ENCODE measurements at places on chromosomes 13 and 19.

DNA sequence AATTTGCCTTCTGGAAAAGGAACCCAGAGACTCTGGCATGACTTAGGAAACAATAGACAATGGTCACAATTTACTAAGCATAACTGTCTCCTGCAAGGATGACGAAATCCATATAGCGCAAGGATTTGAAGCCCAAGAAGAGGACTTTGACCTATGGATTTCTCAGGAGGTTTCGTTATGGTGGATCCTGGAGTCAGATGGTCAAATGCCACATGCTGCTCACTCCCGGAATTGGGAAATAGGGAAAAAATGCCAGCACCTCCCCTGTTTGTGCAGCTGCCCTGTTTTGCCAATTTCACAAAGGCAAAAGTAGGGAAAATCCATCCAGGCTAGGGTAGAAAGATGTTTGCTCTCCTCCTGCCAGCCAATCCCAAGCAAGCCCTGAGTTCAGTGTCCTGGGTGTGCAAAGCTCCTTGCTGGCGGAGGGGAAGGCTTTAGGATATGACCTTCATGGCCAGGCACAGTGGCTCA, 23.4 kb downstream of the RDH8 start:
- no peak for DNase-seq

- no peak for DNase-seq
Observed at GRCh38 chr13:97004886-97005285, 10.6 kb upstream of the OXGR1 start.

DNA sequence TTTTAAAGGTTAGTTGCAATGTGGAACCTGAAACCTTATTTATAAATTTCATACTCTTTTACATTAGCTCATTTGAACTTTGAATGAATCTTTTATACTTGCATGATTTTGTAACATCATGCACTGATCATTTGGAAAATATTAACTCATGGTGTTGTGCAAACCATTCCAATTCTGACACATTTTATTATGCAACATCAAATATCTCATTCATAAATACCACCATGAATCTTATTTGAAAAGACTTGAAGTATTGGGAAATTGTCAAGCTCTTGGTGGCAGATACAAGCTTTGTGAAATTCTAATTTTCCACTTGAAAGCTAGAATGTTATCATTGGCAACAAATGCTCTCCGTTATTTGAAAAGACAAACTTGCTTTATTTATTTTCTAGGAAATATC, 379.9 kb upstream of the PCDH20 start:
- DNase-seq = no peak

GRCh38 chr19:40612831-40613689, 11.9 kb downstream of the LTBP4 start:
- no peak for DNase-seq

GRCh38 chr13:52849291-52850071, 1.0 kb upstream of the PCDH8 start:
- DNase-seq = no peak

- DNase-seq = no peak
Observed at GRCh38 chr19:35596366-35596999, 10.5 kb downstream of the PMIS2 start.

- no peak for DNase-seq
Observed at GRCh38 chr13:110341445-110342244, 34.6 kb downstream of the COL4A2 start.

DNA sequence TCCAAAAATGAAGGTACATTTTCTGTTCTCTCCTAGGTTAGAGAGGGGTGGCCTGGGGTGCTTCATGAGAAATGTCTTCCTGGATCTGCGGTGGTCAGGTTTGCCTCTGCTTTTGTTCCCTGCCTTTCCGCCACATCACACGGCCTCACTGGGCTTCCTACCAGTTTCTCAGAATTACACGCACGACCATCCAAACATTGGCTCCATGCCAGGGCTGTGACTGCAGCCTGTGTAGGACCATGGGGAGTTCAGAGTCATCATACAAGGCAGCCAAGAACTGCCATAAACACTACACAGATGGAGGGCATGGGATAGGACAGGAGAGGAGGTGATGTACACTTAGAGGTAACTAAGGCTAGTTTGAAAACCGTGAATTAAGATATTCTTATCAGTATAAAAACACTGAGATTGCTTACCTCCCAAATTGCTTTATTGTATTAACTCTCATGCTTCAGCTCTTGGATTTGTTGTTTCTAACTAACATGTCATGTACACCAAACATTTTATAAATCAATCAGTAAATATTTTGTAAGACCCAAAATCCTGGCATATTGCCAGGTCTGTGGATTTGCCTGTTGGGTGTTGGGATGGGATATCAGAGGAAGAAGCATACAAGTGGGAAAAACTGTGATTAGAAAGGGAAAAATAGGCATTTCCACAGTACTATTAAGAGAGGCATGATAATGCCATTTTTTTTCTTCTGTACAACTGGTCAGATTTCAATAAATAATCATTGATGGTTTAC, 45.2 kb downstream of the CDADC1 start:
- no peak for DNase-seq

GRCh38 chr19:29467824-29468401, 57.9 kb upstream of the VSTM2B start:
- DNase-seq = no peak

GRCh38 chr19:28943651-28944050, 269.3 kb downstream of the UQCRFS1 start:
- DNase-seq = no peak

DNA sequence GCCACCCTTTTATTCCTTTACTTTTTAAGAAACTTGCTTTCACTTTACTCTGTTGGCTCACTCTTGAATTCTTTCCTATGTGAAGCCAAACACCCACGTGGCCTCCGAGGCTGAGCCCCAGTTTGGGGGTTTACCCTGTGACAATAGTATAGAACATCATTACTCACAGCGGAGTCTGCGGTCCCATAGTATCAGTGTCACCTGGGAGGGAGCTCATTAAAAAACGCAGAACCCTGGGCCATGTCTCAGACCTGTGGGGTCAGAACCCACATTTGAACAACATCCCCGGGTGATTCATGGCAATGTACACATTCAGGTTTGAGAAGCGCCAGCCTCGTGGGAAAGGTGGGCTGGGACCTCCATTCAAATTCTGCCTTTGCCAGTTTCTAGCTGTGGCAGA, 36.0 kb upstream of the UBL3 start:
- DNase-seq = no peak

- DNase-seq = no peak
Observed at GRCh38 chr19:48539503-48540096, 12.4 kb upstream of the SULT2B1 start.

DNA sequence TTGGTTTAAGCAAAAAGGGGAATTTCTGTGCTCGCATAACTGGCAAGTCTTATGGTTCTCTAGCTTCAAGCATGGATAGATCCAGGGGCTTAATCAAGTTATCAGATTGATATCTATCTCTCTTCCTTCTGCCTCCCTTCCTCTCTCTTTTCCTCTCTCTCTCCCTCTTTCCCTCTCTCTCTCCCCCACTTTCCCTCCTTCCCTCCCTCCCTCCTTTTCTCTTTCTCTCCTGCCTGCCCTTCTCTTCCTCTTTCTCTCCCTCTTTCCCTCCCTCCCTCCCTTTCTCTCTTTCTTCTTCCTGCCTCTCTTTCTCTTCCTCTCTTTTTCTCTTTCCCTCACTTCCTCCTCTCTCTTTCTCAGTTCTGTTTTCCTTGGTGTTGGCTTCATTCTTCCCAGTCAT, 195.8 kb downstream of the HS6ST3 start:
- DNase-seq = no peak
